ENCODE measurements at places on chromosomes 6 and 20.

GRCh38 chr6:145071836-145072235 is 663.5 kb downstream of the EPM2A start:
- DNase-seq: peak; percentile 73

DNA sequence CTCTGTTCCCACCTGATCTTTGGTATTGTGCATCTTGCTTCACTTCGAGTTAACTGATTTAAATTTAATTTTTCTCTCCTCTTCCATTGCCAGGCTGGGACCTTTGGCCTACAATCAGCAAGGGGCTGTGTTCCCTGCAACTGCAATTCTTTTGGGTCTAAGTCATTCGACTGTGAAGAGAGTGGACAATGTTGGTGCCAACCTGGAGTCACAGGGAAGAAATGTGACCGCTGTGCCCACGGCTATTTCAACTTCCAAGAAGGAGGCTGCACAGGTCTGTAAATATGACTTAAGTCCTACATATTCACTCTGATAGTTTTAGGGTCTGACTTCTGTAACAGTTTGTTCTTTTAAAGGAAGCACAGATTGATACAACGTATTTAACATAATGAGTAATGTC is 412.4 kb downstream of the ARHGAP18 start:
- DNase-seq: no peak

GRCh38 chr20:44253528-44253927 is 6.4 kb downstream of the GDAP1L1 start:
- no peak for DNase-seq

GRCh38 chr20:48238326-48238725 is 453.0 kb upstream of the SULF2 start:
- peak; percentile 50 for DNase-seq

- no peak for DNase-seq
Measured at GRCh38 chr6:159693894-159694545, 979 bp upstream of the SOD2 start.

DNA sequence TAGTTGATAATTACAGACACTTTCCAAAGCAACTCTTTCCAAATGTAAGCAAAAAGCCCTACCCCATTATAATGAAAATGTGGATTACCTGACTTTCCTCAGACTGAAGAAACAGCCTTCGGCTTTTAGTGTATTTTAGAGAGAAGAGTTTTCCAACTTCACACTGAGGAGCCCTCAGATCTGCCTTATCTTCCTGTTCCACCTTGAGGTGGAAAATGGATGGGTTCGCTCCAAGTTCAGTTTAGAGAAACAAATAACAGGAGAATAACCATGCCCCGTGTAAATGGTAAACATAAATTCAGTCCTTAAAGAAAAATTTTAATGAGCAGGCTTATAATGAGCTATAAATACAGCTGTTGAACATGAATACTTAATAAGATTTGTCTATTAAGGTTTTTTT is 21.1 kb upstream of the MTHFD1L start:
- no peak for DNase-seq

- DNase-seq: no peak
Measured at GRCh38 chr20:33709398-33709797, 10.7 kb downstream of the PXMP4 start.

DNA sequence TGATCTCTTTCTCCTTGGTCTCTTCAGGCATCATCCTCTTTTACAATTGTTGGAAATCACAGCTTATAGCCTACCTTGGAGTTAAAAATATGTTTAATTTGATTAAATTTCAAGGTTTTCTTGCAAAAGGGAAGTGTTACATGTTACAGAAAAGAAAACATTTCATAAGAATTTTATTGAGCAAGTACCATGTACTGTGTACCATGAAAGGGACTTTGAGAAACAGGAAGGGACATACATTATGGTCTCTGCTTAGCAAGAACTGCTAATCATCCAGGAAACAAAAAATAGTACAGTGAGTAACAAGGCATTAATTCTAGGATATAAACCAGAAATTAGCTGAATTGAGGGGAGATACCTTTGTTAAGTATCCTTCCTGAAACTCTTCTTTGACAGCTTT is 145.3 kb upstream of the SPACA1 start:
- no peak for DNase-seq

DNA sequence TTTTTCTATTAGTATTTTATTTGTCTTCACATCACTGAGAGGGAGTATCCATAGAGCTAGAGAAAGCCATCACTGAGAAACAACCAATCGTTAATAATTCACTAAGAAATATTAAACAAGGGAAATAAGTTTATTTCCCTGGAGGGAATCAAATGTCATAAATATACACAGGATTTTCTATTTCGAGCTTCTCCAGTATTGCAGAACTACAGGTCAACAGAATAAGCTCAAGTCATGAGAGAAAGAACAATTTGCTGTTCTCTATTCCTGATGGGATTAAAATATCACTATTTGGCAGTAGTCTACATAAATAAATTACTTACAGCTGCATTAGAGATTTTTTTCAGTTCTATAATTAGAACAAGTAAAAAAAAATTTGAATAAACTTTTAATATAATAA is 2.2 kb upstream of the FAM162B start:
- DNase-seq: no peak

DNA sequence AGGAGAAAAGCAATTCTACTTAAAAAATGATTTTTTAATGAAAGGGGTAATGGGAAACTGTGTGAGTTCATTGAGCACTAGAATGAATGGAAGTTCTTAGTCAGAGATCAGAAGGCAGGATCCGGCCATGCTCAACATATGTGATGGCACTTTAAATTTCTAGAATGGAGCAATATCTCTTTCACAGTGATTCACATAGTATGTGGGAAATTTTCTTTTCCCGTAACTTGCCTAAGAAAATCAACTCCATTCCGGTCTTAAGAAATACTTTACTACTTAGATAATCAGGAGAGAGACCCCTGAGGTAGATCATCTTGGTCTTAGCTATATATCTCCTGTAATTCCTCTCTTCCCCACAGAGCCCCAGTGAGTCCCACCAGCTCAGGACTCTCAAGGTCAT is 131.8 kb downstream of the SCML4 start:
- DNase-seq: no peak

DNA sequence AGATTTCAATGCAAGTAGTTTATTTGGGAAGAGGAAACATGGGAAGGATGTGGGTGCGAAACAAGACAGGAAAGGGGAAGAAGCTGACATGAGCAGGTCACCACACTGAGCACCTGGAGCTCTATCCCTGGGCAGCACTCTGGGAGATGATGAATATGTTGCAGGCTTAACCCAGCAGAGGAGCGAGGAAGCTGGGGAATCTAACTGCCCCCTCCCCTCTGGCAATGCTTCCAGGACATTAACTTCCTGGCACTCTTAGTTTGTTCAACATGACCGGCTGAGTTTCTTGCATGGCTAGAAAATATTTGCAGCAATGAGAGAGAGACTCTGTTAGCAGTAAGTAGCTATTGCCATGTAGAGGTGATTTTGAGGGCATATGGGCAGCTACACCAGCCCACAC is 4.9 kb upstream of the ADA start:
- DNase-seq: no peak

- no peak for DNase-seq
Measured at GRCh38 chr20:3224681-3225421, 14.1 kb downstream of the SLC4A11 start.

GRCh38 chr6:42275376-42276033 is 57.8 kb upstream of the MRPS10 start:
- DNase-seq: no peak

DNA sequence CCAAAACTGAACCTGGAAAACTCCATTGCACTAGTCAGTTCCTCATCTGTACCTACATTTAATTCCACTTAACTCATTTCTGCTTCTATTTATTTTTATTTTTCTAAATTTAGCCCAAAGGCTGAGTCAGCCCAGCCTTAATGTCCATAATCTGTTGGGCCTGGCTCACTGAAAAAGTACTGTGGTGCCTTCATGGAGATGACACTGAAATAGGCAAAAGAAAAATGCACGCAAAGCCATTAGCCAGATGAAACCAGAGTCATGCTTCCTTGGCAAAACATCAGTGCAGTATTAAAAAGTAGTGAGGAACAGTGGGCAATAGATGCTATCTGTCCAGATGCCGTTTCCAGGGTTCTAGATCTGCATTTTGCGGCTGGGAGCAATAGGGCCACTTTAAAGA is 14.7 kb upstream of the PLCB4 start:
- DNase-seq: peak; percentile 59

GRCh38 chr6:140660295-140660694 is 1285.8 kb upstream of the CITED2 start:
- no peak for DNase-seq

DNA sequence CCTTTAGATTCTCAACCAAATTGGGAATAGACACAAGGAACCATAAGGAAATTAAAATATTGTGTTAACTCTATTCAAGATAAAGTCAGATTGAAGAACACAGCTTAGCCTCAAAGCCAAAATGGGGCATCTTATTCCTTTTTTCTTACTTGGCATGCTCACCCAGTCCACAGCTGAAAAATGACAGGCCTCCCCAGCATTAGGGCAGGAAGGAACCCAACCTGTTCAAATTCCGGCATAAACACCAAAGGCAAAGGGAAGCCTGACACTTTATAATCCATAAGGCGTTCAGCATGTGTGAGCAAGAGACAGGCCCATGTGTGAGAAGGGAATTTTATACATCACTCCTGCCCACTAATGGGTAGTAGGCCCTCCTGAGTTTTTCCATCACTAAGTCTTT is 2.9 kb downstream of the BEND6 start:
- DNase-seq: no peak

DNA sequence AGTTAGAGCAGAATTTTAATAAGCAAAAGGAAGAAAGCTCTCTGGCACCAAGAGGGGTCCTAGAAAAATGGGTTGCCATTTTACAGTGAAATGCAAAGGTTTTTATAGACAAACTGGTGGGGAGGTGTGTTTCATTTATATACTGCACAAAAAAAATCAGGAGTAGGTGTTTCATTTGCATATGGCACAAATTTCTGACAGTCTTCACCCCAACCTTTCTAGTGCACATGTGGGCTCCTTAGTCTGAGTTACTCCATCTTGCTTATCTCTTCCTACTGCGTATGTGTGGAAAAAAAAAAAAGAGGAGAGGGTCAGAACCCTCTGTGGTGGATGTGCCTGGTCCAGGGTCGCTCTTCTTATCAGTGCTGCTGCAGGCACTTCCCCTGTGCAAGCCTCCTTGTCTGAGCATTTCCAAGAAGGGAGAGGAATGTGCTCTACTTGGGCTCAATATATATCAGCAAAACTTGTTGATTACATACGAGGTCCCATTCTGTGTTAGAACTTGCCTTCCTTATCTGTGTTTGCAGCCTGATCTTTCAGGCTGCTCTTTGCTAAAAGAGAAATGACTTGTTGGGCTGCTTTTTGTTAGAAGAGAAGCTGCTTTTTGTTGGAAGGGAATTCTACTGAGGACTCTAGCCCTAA is 59.0 kb upstream of the MRAP2 start:
- DNase-seq: no peak

- DNase-seq: no peak
Measured at GRCh38 chr6:160960839-160961238, 30.7 kb upstream of the MAP3K4 start.

DNA sequence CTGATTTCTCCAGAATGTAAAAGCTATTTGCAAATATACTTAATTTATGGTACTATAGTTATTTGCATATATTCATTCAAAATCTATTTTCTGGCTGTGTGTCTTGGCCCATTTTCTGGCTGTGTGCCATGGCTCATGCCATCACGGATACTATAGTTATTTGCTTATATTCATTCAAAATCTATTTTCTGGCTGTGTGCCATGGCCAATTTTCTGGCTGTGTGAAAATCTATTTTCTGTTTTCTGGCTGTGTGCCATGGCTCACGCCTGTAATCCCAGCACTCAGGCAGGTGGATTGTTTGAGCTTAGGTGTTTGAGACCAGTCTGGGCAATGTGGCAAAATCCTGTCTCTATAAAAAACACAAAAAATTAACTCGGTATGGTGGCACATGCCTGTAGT is 28.9 kb upstream of the RIPK1 start:
- DNase-seq: no peak

GRCh38 chr6:33126101-33126714 is 50.4 kb downstream of the HLA-DPB1 start:
- no peak for DNase-seq

DNA sequence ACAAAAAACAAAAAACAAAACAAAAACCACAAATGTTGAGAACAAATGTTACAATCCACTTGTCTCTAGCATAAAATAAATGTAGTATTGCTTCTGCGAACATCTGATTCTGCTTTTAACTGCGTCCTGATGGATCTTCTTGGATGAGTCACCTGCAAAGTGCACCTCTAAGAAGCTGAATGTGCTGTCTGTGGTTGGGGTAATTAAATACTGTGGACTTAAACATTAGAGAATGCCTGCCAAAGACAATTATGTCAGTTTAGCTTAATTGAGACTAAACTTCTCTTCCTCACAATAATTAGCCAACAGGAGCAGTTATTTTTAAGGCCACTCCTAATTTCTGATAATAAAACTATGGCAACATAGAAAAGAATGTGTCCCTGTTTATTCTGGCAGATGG is 253.4 kb downstream of the PHACTR1 start:
- peak; percentile 68 for DNase-seq

DNA sequence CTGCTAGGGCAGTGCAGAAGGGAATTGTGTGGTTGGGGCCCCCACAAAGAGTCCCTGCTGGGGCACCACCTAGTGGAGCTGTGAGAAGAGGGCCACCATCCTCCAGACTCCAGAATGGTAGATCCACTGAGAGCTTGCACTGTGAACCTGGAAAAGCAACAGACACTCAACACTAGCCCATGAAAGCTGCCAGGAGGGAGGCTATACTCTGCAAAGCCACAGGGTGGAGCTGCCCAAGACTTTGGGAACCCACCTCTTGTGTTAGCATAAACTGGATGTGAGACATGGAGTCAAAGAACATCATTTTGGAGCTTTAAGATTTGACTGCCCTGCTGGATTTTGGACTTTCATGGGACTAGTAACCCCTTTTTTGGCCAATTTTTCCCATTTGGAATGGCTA is 328.4 kb upstream of the KHDRBS2 start:
- no peak for DNase-seq

- no peak for DNase-seq
Measured at GRCh38 chr6:135572051-135572450, 74.5 kb upstream of the AHI1 start.

DNA sequence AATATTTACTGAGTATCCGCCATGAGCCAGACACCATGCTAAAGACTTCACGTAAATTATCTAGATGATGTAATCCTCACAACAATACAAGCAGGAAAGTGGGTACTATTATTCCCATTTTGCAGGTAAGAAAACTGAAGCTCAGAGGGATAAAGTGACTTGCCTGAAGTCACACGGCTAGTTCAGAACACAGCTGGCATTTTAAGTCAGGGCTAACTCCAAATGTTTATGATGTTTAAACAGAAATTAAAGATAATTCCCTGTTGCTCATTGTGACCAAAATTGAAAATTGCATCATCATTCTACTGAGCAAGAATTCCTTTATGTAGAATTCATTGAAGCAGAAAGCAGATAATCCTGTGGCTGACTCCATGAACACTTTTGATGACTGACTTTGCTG is 71.3 kb upstream of the STXBP5 start:
- no peak for DNase-seq

Data from BJ (cell line).